ENCODE measurements at places on chromosomes 11 and 22. TPM values are rescaled to one million over a fixed set of nuclear protein-coding genes. Genes with fewer than 3 reads are reported as not detected.

DNA sequence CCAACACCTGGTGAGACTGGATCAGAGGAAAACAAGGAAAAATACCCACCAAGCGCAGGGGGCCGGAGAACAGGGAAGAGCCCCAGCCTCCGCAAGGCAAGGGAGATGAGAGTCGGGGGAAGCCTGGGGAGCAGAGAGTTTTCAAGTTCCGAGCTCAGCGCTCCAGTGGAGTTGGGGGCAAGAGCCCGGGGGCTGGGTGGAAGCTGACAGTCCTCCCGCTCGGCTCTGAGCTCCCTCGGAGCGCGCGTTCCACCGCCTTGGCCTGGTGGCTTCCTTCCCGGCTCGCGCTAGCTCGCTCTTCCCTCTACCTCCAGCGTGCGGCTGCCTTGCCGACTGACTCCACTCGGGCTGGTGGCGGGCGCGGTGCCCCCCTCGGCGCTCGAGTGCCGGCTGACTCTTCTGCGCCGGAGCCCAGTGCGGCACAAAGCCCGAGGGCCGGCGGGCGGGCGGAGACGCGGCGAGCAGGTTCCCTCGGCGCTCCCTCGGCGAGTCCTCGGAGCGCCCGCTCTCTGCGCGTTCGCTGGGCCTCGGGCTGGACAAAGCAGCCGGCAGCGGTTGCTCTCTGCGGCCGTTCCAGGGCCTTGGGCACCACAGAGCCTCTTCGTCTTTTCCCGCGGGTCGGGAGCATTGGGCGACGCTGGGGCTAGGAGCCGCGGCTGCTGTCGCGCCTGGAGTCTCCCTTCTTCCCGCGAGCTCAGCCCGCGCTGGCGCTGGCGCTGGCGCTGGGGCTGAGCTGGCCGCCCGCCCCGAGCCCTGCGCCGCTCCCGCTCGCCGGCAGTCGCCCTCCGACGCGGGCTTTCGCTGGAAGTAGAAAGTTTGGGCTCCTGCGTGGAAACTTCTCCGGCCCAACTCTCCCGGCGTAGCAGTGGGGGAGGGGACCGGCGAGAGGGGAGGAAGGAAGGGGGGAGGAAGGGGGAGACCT, 1.0 kb downstream of the PAX6 start:
- H3K4me3 ChIP-seq = peak overlapping the region; percentile 16
- peaks cover 97% of the 10 kb centered on the region for H3K27me3 ChIP-seq
- no peaks in the 10 kb centered on the region for H3K36me3 ChIP-seq
- no peak for DNase-seq
- peaks cover 33% of the 10 kb centered on the region for H3K4me1 ChIP-seq

DNA sequence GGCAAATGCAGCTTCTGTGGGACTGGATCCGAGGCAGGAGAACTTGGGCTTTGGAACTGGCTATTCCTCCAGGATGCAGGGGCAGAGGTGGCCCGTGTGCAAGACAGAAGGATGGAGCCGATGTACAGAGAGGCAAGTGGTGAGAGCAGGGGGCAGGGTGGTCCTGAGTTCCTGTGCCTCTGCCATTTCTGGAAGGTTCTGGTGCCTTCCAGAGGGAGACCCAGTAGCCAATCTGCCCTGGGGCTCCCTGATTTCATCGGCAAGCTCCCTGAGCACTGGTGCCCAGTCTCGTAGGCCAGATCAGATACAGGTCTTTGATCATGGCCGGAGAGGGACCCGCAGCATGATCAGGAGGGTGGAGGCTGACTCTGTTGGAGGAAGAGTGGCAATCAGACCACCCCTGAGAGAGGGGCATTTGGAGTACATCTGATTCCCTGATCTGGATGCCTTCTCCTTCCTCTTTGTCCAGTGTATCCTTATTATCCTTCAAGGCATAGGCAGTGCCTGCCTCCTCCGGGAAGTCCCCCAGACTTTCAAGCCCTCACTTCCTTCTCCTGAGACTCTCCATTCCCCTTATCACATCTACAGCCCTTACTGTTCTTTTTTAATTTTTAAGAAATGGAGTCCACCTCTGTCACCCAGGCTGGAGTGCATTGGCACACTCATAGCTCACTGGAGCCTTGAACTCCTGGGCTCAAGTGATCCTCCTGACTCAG, 9.7 kb downstream of the MRGPRD start:
- H3K27ac ChIP-seq = no peak overlapping the region
- H3K27me3 ChIP-seq = no peaks in the 10 kb centered on the region
- DNase-seq = no peak
- H3K36me3 ChIP-seq = no peaks in the 10 kb centered on the region
- H3K4me3 ChIP-seq = no peak overlapping the region
- no peaks in the 10 kb centered on the region for H3K4me1 ChIP-seq

DNA sequence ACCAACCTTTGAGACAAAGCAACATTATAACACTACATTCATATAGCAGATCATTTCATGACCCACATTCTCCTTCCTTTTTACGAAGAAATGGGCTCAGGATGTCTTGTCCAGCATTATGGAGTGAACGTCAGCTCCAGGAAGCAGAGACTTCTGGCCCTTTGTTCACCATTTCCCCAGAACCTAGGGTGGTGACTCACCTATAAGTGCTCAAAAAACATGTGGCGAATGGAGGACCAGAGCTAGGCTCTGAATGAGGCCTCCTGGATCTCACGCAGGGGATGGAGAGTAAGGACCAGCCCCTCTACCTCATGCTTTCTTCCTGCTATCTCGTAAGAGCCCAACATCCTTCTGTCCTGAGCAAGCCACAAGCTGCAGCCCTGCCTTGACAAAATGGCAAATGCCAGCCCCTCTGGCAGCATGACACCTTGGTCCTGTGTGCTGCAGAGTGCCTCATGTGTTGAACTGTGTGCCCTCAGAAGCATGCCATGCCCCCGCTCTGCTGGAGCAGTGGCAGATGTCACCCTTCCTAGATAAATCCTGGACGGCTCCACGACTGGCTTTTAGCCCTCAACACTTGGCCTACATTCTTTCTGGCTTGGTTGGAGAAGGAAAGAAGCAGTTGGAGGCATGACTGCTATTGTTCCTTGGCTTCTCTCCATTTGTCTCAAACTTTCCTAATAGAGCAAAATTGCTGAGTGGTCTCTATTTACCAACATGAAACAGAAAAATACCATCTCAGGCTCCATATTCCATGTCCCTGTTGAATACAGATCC, 6.5 kb upstream of the ST3GAL4 start:
- no peaks in the 10 kb centered on the region for H3K36me3 ChIP-seq
- no peaks in the 10 kb centered on the region for H3K4me1 ChIP-seq
- DNase-seq = no peak
- no peaks in the 10 kb centered on the region for H3K27me3 ChIP-seq
- no peak overlapping the region for H3K4me3 ChIP-seq

DNA sequence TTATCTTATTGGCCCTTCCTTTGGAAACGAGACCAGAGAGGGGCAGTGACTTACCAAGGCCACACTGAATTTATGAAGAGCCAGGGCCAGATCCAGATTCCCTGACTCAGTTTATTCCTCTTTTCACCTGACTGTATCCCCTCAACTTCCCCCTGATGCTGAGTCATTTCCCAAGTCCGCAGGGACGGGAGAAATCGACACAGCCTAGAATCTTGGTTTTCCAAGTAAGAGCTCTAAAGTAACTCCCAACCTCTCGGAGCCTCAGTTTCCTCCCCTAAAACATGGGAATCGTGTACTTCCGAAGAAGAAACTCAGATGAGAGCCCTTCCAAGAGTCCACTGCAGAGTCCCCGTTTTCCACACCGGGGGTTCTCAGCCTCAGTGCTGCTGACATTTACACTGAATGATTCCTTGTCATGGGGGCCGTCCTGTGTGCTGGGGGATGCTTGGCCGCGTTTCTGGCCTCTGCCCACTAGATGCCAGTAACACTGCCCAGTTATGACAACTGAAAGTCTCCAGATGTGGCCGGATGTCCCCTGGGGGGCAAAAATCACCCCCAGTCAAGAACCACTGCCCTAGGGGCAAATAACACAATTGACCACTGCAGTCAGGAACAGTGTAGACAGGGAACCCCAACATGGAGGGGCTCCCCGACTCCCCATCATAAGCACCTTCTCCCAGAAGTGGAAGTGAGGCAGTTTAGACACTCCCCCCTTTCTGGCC, 11.2 kb downstream of the MPST start:
- peaks cover 20% of the 10 kb centered on the region for H3K4me1 ChIP-seq
- H3K27me3 ChIP-seq = no peaks in the 10 kb centered on the region
- H3K36me3 ChIP-seq = peaks cover 14% of the 10 kb centered on the region
- H3K27ac ChIP-seq = peak overlapping the region; percentile 89
- H3K4me3 ChIP-seq = no peak overlapping the region

DNA sequence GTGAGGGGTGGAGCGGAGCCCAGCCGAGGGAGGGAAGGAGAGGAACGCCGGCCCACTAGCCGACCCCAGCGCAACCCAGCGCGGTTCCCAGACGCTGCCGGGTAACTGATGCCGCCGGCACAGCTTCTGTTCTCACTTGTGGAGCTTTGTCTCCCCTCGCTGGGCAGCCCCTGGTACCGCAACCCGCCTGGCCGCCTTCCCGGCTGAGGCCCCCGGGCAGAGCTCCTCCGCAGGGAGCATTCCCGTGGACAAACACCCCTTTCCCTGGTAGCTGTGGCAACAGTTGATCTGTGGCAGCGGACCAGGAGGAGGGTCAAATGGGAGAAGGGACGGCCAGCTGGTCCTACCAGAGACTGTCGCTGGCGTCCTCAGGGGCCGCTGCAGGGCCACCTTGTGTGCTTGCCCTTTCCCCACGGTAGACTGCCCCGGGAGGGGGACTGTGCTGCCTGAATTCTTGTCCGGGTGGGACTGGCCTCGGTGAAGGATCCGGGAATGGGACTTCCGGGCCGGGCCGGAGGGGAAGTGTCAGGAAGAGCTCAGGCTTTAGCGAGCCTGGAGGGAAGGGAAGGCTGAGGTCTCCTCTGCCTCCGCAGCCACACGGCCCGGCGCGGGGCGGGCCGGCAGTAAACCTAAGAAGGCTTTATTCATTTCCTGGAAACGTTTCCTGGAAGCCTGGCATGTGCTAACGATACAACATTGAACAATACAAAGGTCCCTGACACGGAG, 468.0 kb downstream of the OPCML start:
- H3K4me1 ChIP-seq = no peaks in the 10 kb centered on the region
- peak overlapping the region; percentile 29 for H3K4me3 ChIP-seq
- H3K36me3 ChIP-seq = no peaks in the 10 kb centered on the region
- no peak for DNase-seq

GRCh38 chr22:42203609-42204008, 66.8 kb downstream of the TCF20 start:
- no peaks in the 10 kb centered on the region for H3K27me3 ChIP-seq
- H3K36me3 ChIP-seq = no peaks in the 10 kb centered on the region
- no peak for DNase-seq
- no peak overlapping the region for H3K27ac ChIP-seq
- no peak overlapping the region for H3K4me3 ChIP-seq

- H3K27me3 ChIP-seq = no peaks in the 10 kb centered on the region
- H3K27ac ChIP-seq = no peak overlapping the region
- H3K4me3 ChIP-seq = no peak overlapping the region
- no peaks in the 10 kb centered on the region for H3K4me1 ChIP-seq
- no peaks in the 10 kb centered on the region for H3K36me3 ChIP-seq
Measured at GRCh38 chr11:123494195-123495050, 64.4 kb downstream of the GRAMD1B start.

DNA sequence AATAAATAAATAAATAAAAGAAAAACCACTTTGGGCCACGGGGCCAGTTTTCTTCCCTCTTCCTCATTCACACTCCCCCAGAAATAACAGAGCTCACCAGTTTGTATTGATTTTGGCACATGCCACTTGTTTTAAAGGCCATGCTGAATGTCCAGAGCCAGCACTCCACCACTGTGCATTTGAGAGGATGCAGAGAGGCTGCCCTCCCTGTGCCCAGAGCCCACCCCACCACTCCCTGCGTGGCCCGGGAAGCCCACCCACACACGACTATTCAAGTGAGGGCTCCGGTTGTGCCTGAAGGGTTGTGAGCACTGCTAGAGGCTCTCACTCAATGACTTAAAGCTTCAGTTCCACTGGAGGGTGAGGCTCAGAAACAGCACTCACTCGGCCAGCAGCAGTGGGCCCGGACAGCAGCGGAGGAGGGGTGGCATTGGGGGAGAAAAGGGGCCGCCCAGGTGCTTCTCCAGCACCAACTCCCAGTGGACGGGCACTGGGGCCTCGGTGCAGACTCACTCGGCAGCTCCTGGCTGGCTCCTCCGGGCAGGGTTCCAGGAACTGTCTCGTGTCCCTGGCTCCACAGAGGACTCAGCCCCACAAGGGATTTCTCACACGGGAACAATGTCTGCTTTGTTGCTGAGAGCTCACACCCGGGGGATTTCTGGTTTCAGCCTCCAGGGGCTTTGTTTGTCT, 112.7 kb downstream of the SHANK2 start:
- H3K4me1 ChIP-seq = no peaks in the 10 kb centered on the region
- H3K36me3 ChIP-seq = no peaks in the 10 kb centered on the region
- no peaks in the 10 kb centered on the region for H3K27me3 ChIP-seq
- DNase-seq = no peak

DNA sequence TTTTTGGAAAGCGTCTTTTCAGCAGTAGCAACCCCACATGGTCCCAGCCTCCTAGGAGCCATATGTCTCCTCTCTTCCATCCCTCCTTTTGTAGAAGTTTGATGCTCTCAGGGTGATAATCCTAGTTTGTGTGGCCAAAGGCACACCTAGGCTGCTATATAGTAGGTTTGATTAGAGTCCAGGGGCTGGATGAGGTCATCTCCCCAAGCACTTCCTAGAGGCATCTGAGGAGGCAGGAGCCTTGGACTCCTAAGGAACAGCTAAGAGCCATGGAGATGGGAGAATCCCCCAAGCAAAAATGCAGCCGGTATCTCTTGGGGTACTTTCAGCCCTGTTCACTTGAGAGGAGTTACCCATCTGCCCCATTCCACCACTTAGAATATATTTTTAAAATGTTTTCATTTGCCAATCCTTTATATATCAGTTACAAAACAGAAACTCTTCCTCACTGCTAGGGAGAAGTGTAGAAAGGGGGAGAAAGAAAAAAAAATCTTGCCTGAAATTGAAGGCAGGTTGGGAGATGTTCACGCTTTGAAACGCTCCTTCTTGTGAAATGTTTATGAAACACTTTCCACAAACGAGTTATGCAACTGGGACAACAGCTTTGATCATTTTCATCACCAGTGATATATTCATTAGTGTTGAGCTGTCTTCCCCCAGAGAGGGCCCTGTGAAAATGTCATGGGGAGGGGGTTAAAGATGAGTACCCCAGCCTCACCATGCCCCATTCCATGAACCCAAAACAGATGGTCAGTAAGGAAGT, 31.9 kb upstream of the TLCD5 start:
- DNase-seq = no peak
- H3K36me3 ChIP-seq = no peaks in the 10 kb centered on the region
- no peaks in the 10 kb centered on the region for H3K27me3 ChIP-seq
- no peak overlapping the region for H3K4me3 ChIP-seq
- H3K4me1 ChIP-seq = no peaks in the 10 kb centered on the region

GRCh38 chr11:45646275-45646927, 19.0 kb downstream of the CHST1 start:
- no peak overlapping the region for H3K4me3 ChIP-seq
- no peaks in the 10 kb centered on the region for H3K27me3 ChIP-seq
- H3K36me3 ChIP-seq = no peaks in the 10 kb centered on the region
- no peaks in the 10 kb centered on the region for H3K4me1 ChIP-seq
- H3K27ac ChIP-seq = no peak overlapping the region

- H3K4me1 ChIP-seq = no peaks in the 10 kb centered on the region
- no peak overlapping the region for H3K4me3 ChIP-seq
- H3K27ac ChIP-seq = no peak overlapping the region
- H3K36me3 ChIP-seq = no peaks in the 10 kb centered on the region
Measured at GRCh38 chr11:36743039-36743438, 145.0 kb upstream of the RAG2 start.

- H3K36me3 ChIP-seq = peaks cover 25% of the 10 kb centered on the region
- H3K27ac ChIP-seq = peak overlapping the region; percentile 41
- DNase-seq = peak; percentile 63
- no peaks in the 10 kb centered on the region for H3K27me3 ChIP-seq
- H3K4me1 ChIP-seq = no peaks in the 10 kb centered on the region
- no peak overlapping the region for H3K4me3 ChIP-seq
Measured at GRCh38 chr11:62713343-62713742, 5.9 kb downstream of the GNG3 start.

The OR52W1 gene
- total RNA-seq = not detected

The NDUFS8 gene
- total RNA-seq = 247 TPM

The ST14 gene
- 604 TPM for total RNA-seq

The MOV10L1 gene
- total RNA-seq = 0.50 TPM

The ALG12 gene
- total RNA-seq = 43.5 TPM
